ENCODE measurements at places on chromosomes 4 and X.
A peak's percentile ranks its signal among the peaks of the same experiment; 100 is the strongest.

- no peak for DNase-seq
Measured at GRCh38 chr4:26105815-26106699, 192.0 kb downstream of the SMIM20 start.

DNA sequence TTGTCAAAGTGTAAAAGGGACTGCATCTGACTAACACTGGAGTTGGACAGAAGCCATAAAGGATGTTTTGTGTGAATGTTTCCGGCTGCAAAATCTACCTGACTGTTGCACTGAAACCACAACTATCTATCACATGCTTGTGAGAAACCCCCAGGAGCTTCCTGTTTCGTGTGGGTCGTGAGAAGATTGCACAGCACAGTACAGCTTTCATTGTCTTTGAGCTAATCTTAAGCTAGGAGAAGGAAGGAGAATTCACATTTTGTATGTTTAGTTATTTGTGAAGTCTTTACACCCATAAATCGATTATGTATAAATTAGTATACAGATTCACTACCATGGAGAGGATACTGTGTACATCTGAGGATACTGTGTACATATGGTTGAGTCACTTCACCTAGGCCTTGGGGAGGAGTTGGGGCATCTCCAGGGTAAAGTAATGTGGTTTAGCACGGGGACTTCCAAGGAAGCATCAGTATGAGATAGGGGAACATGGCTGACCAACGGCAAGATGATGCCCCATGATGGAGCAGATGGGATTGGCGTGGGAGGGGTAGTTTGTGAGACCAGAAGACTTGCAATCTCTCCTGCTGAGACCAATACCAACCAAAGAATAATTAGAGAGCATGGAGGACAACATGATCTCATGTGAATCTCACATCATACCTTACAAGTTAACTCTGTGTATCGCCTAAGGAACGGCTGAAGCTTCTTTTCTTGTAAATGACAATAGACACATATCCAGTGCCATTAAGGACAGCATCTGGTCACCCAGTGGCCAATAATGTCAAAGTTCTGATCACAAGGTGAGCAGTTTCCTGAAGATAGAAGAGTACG, 43.1 kb upstream of the FAM9C start:
- DNase-seq: peak; percentile 92

GRCh38 chrX:125998432-125998831, 167.7 kb downstream of the DCAF12L2 start:
- DNase-seq: no peak

DNA sequence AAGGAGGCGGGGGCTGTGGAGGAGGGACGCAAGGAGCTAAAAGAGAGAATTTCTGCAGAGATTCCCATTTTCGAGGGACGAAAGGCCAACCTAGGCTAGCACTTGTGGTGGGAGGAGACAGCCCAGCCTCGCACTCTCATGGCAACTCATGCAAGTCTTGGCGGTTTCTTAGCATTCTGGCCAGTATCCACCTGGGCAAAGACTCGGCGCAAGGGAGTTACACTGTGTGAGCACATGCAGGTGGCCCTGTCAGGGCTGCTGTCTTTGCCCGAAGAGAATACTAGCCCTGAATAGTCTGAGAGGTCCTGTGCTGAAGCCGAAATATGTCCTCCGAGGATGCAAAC, 15.5 kb downstream of the MCF2 start:
- no peak for DNase-seq

GRCh38 chrX:113399506-113400192, 559.0 kb upstream of the AMOT start:
- DNase-seq: no peak

DNA sequence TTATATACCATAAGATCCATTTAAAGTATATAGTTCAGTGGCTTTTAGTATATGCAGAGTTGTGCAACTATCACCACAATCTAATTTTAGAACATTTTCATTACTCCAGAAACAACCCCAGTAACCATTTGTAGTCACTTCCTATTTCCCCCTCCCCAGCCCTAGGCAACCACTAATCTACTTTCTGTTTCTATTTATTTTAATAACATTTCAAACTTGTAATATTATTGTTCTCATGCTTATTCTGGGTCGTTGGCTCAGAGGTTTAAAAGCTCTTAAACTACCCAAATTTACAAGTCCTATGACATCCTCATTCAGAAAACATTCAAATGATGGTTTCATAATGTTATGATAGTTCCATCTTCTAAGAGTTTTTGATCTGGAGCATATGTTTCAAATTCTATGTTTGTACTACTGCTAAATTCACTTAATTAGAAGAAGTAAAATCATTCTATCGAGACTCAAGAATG, 18.4 kb downstream of the XIAP start:
- DNase-seq: peak; percentile 26

Measured in central memory CD4-positive, alpha-beta T cell (primary cell).